HAP-1 (cell line): ENCODE measurements at places on chromosomes 7 and 10.

GRCh38 chr7:27174874-27175625 is 930 bp upstream of the HOXA10 start:
- DNase-seq = peak; percentile 71

GRCh38 chr10:17406036-17406834 is 48.2 kb downstream of the ST8SIA6 start:
- DNase-seq = peak; percentile 51

- no peak for DNase-seq
Observed at GRCh38 chr10:48809261-48809660, 124.6 kb downstream of the WDFY4 start.

DNA sequence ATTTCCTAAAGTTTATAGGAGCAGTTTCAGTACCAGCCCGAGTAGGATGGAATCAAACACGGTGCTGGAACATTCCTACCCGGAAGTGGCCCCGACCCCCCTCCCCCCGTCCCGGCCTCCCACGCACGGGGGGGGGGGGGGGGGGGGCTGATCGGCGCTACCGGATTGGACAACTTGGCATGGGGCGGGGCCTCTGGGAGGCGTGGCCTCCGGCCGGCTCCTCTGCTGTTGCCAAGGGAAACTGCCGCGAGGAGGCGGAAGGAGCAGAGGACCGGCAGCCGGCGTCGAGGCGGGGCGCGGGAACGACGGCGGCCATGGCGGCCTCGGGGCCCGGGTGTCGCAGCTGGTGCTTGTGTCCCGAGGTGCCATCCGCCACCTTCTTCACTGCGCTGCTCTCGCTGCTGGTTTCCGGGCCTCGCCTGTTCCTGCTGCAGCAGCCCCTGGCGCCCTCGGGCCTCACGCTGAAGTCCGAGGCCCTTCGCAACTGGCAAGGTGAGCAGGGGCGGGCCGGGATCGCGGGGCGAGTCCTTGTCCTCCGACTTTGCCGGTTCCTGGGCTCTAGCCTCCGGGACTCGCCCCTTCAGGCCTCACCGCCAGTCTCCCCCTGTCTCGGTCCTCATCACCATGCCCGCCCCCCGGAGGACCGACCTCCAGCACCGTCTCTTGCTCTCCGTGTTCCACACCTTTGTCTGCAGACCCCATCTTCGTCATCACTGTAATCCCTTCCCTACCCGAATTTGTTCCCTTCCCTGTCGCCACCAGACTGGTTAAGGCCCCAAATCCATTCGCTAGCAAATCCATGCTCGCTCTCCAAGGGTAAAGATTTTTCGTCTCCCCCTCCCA is at the start of gene RHBDD2:
Gene RHBDD2 (plus strand): TSS at position 266 of the 843 bp plus-strand sequence. CDS start 49 bp downstream, at position 315.
- peak; percentile 97 for DNase-seq

GRCh38 chr7:94436018-94436604 is 41.4 kb downstream of the COL1A2 start:
- DNase-seq = peak; percentile 49

GRCh38 chr7:129827467-129827990 is 125.2 kb downstream of the UBE2H start:
- DNase-seq = no peak

DNA sequence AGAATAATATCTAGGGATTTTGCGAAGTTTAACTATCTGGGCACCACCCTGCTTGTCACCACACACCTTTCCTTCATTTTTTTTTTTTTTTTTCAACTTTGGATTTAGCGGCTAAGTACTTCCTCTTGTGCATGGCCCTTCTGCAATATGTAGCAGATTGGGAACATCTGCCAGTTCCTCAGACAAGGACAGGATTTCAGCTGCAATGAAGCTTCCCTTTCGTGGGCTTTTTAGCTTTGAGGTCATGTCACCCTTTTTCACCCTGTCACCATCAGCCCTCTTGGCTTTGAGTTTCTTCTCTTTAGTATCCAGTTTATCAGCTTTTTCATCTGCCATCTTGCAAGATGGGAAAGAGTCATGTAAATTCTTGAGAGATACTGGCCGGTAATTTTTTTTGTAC is 81.6 kb upstream of the ETV1 start:
- DNase-seq = no peak

GRCh38 chr10:60652628-60653027 is 125.7 kb upstream of the CDK1 start:
- DNase-seq = no peak

DNA sequence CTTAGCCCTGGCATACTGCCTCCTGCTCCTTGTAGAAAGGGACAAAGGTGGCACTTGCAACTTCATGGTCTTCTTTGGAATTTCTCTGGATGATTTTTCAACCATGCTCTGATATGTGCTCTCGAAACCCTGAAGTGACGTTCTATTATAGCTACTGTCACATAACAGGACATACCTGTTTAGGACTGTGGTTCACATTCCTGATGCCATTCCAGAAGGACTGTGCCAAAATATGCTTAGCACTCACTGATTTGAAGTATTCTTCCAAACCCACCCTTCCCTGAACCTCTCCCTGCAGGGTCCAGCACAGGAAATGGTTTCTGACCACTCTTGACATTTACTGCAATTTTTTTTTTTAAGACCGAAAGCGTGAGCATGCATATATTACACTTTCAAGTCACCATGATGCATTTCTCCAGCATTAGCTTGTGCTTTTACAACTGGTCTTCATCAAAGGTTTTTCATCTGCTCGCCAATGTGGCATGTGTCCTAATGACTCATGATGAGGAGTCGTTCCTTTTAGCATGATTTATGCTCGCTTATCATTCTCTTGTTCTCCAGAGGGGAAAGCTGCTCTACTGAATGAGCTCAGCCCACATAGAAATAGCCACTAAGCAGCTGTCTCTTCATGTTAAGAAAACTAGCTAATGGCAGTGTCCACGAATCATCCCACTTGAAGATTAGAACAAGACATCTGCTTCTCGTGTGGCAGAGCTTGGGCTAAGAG is 135.2 kb downstream of the ADAM12 start:
- no peak for DNase-seq

DNA sequence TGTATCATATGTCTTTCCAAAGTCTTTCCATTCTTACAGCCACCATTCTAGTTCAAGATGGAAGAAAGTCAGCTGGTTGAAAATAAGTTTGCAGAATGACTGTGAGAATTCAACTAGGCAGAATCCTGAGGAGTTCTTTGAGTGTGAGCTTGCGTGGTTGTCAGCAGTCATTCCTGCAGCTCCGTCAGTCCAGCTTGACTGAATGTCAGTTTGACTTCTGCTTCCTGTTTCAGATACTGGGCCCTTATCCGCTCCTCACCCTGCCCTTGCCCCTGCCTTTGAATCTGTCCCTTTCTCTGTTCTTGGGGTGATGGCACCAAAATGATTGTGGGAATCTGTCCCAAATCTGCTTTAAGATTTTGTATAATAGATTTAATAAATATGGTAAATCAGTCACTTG is 27.8 kb downstream of the SLC26A5 start:
- no peak for DNase-seq

- no peak for DNase-seq
Observed at GRCh38 chr7:123538897-123539296, 4.5 kb upstream of the IQUB start.

GRCh38 chr10:82924711-82925110 is 1049.7 kb downstream of the NRG3 start:
- no peak for DNase-seq

DNA sequence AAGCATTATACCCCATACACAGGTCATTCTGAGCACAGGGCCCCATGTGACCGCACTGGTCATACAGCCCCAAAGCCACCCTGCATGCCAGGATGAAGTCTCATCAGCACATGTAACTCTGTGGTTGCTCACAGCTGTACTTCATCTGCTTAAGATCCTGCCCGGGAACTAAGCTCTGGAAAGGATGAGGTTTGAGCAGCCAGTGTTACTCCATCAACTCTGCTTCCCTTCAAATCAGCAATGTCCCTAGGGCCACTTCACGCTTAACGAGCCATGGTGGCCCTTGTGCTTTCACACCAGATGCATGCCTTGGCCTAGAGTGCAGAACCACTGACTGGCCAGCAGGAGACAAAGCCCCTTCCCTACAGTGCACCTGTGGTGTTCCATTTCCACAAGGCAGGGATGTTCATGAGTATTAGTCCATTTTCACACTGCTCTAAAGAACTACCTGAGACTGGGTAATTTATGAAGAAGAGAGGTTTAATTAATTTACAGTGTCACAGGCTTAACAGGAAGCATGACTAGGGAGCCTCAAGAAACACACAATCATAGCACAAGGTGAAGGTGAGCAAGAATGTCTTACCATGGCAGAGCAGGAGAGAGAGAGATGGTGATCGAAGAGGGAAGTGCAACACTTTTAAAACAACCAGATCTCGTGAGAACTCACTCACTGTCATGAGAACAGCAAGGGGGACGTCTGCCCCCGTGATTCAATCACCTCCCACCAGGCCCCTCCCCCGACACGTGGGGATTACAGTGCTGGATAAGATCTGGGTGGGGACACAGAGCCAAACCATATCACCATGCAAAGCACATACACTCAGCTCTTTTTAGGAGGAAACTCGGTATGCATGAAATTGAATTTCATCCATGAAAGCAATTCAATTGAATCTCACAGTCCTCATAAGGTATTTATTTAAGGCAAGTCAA is 149.0 kb upstream of the CDCA7L start:
- no peak for DNase-seq

DNA sequence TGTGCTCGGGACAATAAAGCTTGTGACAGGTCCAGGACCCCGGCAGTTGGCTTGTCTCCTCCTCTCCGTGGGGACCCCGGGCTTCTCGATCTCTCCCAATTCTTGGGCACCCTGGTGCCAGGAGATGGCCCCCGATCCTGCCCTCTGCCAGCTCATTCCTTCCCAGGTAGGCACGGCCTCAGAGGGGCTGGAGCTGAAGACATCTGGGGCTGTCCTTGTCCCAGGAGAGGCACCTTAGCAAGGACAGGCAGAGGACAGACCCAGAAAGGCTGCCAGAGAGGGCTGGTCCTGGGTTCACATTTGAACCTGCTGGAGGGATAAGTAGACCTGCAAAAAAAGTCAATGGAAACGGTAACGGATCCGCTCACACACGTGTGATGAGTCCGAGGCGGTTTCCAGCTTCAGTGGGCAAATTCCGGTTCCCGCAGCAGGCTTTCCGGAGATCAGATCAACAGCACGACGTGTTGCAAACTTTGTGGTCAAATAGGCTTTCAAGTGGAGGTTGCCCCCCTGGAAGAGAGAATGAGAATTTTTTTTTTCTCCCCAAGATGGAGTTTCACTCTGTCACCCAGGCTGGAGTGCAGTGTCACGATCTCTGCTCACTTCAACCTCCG is 47.7 kb upstream of the GTF2IRD1 start:
- DNase-seq = no peak

DNA sequence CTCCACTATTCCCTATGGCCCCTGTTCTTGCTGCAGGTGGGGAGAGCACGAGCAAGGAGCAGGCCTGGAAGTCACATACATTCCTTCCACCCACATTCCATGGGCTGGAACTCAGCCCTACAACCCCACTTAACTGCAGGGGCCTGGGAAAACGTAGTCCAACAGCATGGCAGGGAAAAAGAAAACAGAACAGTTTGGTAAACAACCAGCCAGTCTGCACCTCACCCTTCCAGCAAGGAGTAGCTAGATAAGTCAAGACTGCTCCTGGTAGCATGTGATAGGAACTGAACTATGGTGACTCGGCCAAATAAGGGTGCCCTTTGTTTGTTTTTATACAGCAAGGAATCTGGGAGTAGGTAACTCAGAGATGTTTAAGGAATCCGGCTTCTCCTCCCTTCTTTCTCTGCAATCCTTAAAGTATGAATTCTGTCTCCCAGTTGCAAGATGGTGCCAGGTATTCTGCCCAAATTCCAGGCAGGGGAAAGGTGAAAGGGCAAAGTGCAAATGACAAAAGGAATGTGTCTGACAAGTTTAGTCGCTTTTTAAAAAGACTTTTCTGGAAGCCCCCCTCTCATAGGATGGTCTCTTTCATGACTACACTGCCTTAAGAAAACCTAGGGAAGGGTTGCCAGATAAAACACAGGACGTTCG is 311.7 kb upstream of the NEBL start:
- DNase-seq = no peak

DNA sequence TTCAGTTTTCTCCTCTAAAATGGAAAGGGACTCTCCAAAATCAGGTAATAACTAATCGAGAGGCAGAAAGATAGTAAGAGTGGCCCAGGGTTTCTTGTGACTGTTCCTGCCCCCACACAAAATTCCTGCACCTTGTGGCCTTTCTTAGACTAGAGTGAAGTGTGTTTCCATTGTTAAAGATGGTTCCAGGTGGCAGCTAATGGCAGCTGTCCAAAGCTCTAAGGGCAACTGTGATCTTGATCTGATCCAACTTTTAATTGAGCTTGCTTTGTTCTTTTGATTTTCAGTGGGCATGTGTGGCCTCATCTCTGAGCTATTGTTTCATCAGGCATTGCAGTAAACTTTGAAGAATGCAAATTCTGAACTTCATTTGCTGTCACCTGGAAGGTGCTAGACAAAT is 19.4 kb downstream of the ACSL5 start:
- no peak for DNase-seq

DNA sequence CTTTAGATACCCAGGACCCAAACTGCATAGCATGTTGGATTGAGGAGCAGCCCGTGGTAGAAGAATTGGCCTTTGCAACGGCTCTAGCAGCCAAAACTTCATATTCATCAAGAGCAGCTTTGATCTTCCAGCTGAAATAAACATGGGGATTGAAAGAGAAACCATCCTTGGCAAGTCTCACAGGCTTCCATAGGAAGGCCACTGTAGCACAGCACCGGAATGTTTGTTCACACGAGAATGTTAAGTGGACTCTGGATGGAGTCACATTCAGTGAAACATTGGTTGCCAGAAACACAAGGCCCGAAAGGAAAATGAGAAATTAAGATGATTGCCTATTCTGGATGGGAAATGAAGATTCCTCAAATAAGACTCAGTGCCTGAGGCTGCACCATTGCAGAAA is 97.4 kb downstream of the RAB18 start:
- DNase-seq = no peak

GRCh38 chr7:45588466-45588865 is 14.3 kb downstream of the ADCY1 start:
- DNase-seq = no peak

- no peak for DNase-seq
Observed at GRCh38 chr7:18262058-18262457, 233.5 kb upstream of the HDAC9 start.

DNA sequence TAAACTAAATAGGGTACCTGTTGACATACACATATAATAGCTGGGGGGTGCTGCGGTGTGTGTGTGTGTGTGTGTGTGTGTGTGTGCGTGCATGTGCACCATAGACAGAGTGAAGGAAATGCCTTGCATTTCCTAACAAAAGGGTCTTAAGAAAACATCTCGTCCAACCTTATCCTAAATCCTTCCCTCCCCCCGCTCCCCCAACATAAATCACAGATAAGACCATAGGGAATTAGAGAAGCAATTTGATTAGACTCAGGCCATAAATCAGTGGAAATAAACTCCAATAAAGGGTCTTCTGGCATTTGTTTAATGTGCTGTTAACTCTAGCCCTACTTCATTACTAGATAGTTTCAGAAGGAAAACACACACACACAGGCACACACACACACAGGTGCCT is 148.5 kb downstream of the PPP1R17 start:
- DNase-seq = no peak

GRCh38 chr10:33047655-33048054 is 89.6 kb upstream of the ITGB1 start:
- no peak for DNase-seq

- DNase-seq = no peak
Observed at GRCh38 chr10:130973127-130973839, 338.2 kb downstream of the TCERG1L start.

GRCh38 chr7:117772421-117772820 is 100.8 kb downstream of the CTTNBP2 start:
- DNase-seq = no peak
